Stimulated activated CD4-positive, alpha-beta T cell treated with anti-CD3 and anti-CD28 coated beads, Interleukin-1b, Interleukin-23, amount 100 ng/mL, for 1 hour (primary cell): ENCODE measurements at places on chromosomes 16 and 17.
A peak's percentile ranks its signal among the peaks of the same experiment; 100 is the strongest.

- no peak for DNase-seq
These were observed 1.4 kb downstream of the TMEM235 start for GRCh38 chr17:78232859-78233173.

- DNase-seq, result no peak
These were observed 573.4 kb downstream of the CDH13 start for GRCh38 chr16:83200005-83200779.

DNA sequence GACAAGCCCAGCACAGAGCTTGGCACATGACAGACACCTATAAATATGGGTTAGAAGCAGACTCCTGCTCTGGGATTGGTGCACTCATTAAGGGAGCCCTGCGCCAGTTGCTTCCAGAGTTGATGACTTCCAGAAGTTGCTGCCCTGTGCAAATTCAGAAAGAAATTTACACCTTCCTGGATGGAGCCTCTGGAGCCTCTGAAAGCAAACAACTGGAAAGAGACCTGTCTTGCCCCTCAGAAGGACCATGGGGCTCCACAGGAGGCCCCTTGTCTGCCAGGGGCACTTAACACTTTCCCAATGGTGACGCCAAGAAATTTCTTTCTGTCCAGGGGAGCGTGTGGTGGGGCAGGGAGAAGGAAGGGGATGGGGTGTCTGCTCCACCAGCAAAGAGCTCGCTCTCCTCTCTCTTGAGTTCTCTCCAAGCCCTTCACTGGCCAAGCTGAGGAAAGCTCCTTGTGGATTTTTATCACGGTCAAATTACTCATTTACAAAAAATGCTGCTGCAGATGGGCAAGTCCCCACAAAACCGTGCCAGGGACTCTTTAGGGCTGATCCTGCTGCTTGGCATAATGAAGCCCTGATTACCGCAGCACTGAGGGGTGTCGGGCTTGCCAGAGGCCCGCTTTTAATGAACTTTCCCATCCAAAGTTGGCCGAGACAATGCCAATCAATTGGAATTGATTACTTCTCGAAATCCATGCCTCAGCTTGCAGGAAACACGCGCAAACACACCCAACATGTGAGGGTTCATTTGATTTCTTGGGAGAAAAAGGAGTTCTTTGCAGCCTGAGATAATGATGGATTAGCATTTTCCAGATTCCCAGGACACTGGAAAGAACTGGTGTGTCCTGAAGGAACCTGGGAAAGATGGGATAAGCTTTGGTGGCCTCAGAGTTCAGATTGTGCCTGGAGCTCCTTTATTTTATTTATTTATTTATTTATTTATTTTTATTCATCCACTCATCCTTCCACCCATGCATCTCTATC is 583.6 kb upstream of the CDH5 start:
- DNase-seq, result no peak

- DNase-seq, result no peak
These were observed 46.9 kb downstream of the RMI2 start for GRCh38 chr16:11392041-11392581.

DNA sequence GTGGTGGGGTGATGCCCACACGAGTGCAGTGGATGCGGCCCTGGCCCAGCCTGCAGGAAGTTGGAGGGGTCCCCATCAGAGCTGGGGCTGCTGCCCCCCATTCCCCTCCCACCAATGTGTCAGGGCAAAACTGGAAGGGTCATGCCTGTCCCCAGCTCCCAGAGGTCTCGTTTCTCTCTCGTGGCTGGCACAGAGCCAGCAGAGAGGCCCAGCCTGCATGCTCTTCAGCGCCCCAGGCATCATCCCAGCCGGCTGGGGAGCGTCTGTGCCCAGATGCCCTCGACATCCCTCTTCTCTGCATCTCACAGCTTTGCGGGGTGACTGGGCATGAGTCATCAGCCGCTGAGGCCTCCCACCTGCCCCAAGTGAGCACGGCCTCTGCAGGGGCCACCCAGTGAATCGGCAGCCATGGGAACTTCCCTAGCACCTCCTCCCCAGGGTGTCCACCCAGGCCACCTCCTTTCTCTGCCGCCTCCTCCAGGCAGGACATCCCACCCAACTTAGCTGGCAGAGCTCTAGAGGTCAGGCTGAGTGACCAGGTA is 9.8 kb upstream of the CSNK1D start:
- DNase-seq, result no peak

DNA sequence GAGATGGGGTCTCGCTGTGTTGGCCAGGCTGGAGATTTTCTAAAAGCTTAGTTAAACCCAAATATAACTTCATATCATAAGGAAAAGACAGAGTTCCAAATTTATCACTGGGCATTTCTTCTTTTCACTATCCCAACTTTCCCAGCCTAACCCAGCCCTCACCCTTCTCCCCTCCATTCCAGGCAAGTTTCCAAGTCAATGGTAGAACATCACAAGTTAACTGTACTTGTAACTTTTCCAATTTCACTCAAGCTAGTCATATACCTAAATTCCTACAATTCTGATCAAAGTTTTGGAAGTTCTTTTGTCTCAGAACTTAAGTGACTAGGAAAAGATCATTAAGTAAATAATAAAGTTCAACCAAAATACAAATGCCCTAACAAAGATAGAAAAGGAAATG is 61.2 kb downstream of the USP32 start:
- no peak for DNase-seq

- no peak for DNase-seq
These were observed 6.3 kb upstream of the PRKAR1A start for GRCh38 chr17:68505951-68506350.

- no peak for DNase-seq
These were observed 7.3 kb downstream of the MFSD6L start for GRCh38 chr17:8791910-8792270.

- DNase-seq, result peak; percentile 24
These were observed 2.7 kb upstream of the TMIGD1 start for GRCh38 chr17:30336369-30337171.

- no peak for DNase-seq
These were observed 32.6 kb downstream of the SBK1 start for GRCh38 chr16:28324887-28325279.
